Activated CD8-positive, alpha-beta T cell treated with anti-CD3 and anti-CD28 coated beads for 36 hours (primary cell): ENCODE measurements at places on chromosomes 7 and 10. TPM values are rescaled to one million over a fixed set of nuclear protein-coding genes. Genes with fewer than 3 reads are reported as not detected.

- no peak overlapping the region for H3K27ac ChIP-seq
- no peaks in the 10 kb centered on the region for H3K36me3 ChIP-seq
- H3K4me1 ChIP-seq = no peaks in the 10 kb centered on the region
- H3K4me3 ChIP-seq = no peak overlapping the region
- H3K27me3 ChIP-seq = peaks cover 5% of the 10 kb centered on the region
- DNase-seq = no peak
Measured at GRCh38 chr10:10662716-10663408, 354.8 kb upstream of the CELF2 start.

GRCh38 chr10:54710918-54711317 lies 90.1 kb downstream of the PCDH15 start:
- H3K4me3 ChIP-seq = no peak overlapping the region
- H3K27me3 ChIP-seq = no peaks in the 10 kb centered on the region
- no peaks in the 10 kb centered on the region for H3K36me3 ChIP-seq

The CYP2C9 gene
- not detected for total RNA-seq

DNA sequence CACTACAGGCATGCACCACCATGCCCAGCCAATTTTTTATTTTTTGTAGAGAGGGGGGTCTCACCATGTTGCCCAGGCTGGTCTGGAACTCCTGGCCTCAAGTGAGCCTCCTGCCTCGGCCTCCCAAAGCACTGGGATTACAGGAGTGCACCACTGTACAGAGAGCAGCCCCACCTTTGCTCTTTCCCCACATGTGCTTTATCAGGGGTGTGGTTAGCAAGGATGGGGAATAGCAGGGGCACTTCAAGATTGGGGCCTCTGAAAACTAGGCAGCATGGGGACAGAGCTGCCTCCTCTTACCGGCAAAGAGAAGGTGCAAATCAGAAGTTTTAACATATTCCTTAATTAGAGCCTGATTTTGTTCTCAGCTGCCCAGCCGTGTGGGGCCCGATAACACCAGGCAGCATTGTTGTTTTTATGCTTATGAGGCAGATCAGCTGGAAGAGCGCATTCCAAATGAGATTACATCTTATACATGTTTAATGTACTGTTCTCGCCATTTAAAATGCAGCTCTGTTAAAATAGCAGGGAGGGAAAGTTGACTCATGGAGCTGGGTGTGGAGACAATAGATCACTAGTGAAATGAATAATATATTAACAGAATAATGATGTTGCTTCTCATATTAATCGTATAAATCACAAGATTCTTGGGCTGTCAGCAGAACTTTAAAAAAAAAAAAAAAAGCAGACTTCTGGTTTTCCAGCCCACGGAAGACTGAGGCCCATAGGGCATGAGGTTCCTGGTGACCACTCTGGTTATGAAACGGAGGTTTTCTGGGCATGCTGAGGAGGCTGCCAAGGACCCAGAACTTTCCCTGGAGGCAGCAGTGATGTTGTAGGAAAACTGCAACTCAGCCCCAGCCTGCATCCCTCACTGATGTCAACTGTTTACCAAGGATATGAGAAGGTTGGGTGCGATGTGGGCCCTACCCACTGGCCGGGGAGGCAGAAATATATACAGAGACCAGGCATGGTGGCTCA lies 62.5 kb downstream of the TMEM130 start:
- no peak overlapping the region for H3K27ac ChIP-seq
- H3K36me3 ChIP-seq = no peaks in the 10 kb centered on the region
- peaks cover 6% of the 10 kb centered on the region for H3K27me3 ChIP-seq
- DNase-seq = no peak

- H3K4me1 ChIP-seq = peaks cover 22% of the 10 kb centered on the region
- H3K4me3 ChIP-seq = no peak overlapping the region
- no peaks in the 10 kb centered on the region for H3K27me3 ChIP-seq
- H3K36me3 ChIP-seq = no peaks in the 10 kb centered on the region
- no peak overlapping the region for H3K27ac ChIP-seq
Measured at GRCh38 chr10:97685395-97685958, 1.6 kb downstream of the AVPI1 start.

GRCh38 chr10:126917975-126918908 lies 13.0 kb downstream of the DOCK1 start:
- no peaks in the 10 kb centered on the region for H3K36me3 ChIP-seq
- no peaks in the 10 kb centered on the region for H3K27me3 ChIP-seq
- DNase-seq = no peak
- no peak overlapping the region for H3K4me3 ChIP-seq
- H3K27ac ChIP-seq = no peak overlapping the region

DNA sequence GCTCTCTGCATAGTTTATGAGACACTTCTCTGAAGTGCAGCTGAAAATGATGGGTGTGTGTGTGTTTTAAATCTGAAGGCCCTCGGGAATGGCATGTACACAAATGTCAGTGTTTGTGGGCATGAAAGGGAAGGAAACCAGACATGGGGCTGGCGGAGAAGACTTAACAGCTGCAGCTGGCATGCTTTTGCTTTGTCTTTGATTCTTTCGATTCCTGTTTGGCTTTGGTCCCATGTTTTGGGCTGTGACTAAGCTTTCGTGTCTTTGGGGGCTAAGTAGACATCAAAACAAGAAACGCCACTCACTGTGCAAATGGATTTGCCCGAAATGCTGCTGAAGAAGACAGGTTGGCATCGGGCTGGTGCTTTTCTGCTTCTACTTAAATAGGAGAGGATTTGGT lies 179.3 kb downstream of the PFKFB3 start:
- peak overlapping the region; percentile 54 for H3K4me3 ChIP-seq
- no peaks in the 10 kb centered on the region for H3K27me3 ChIP-seq
- H3K4me1 ChIP-seq = peaks cover 24% of the 10 kb centered on the region
- H3K27ac ChIP-seq = peak overlapping the region; percentile 53

The DNAJC12 gene
- 29.1 TPM for total RNA-seq

GRCh38 chr10:85195596-85195995 lies 867.2 kb downstream of the CCSER2 start:
- H3K27ac ChIP-seq = no peak overlapping the region
- no peak for DNase-seq
- no peaks in the 10 kb centered on the region for H3K36me3 ChIP-seq
- no peak overlapping the region for H3K4me3 ChIP-seq

- no peak overlapping the region for H3K4me3 ChIP-seq
- no peaks in the 10 kb centered on the region for H3K4me1 ChIP-seq
- H3K27ac ChIP-seq = no peak overlapping the region
- DNase-seq = no peak
Measured at GRCh38 chr10:83023662-83024061, 1115.6 kb upstream of the GHITM start.
